ENCODE measurements at places on chromosomes 12 and 14.
A peak's percentile ranks its signal among the peaks of the same experiment; 100 is the strongest.

DNA sequence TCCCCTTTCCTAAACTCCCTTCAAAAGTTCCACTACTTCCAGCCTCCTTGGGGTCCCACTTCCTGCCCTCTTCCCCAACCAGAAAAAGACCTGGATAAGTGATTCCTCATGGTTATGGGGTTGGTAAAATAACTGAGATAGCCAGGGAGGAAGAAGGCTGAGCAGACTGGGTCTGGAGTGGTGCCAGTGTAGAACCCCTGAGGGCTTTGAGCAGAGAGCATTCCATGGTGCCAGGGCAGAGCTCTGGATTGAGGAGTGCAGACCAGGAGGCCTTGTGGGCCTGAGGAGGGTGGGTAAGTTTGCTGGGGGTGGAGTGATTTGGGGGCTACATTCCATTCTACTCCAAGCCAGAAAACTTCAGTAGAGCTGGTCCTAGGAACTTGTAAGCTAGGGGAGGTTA, 9.5 kb upstream of the CISTR start:
- DNase-seq: no peak

GRCh38 chr12:1792406-1792805, 28.0 kb upstream of the LRTM2 start:
- DNase-seq: no peak

DNA sequence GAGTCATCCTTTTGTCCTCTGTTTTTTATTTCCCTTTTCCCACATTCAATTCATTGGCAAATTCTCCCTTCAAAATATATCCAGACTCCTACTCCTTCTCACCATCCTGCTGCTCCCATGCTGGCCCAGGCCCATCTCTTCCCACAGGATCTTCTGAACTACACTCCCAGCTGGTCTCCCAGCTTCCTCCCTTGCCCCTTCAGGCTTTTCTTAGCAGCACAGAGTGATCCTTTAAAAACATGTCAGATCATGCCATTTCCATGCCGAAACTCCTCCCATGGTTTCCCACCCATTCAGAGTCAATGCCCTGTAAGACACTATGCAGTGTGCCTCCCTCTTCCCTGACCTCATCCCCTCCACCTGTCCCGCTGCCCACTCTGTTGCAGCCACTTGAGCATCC, 2.4 kb upstream of the KRT84 start:
- no peak for DNase-seq

GRCh38 chr12:47488888-47489287, 216.9 kb downstream of the RPAP3 start:
- DNase-seq: no peak

- DNase-seq: peak; percentile 28
Observed at GRCh38 chr12:47717443-47718193, 7.7 kb downstream of the ENDOU start.

DNA sequence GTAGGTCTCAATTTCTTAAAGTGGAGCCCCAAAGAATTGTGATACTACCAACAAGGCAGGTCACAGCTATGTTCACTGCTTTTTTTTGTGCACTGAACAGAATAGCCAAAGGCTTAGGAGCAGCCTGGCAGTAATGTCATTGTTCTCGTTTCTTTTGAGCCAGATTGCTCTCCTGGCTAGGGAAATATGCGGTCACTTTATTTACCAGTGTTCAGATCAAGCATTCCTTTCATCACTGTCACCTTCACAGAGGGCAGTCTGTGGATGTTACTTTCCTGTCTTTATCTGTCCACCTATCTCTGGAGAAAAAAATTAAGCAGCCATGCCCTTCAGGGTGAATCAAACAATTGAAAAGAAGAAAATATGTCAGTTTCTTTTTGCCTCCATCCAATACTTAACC, 159.6 kb downstream of the BTG1 start:
- no peak for DNase-seq

GRCh38 chr14:47208434-47208833, 467.0 kb downstream of the MDGA2 start:
- DNase-seq: no peak

GRCh38 chr12:109923481-109924245, 23.6 kb downstream of the TCHP start:
- no peak for DNase-seq

GRCh38 chr12:16269946-16270345, 7.5 kb downstream of the SLC15A5 start:
- no peak for DNase-seq

DNA sequence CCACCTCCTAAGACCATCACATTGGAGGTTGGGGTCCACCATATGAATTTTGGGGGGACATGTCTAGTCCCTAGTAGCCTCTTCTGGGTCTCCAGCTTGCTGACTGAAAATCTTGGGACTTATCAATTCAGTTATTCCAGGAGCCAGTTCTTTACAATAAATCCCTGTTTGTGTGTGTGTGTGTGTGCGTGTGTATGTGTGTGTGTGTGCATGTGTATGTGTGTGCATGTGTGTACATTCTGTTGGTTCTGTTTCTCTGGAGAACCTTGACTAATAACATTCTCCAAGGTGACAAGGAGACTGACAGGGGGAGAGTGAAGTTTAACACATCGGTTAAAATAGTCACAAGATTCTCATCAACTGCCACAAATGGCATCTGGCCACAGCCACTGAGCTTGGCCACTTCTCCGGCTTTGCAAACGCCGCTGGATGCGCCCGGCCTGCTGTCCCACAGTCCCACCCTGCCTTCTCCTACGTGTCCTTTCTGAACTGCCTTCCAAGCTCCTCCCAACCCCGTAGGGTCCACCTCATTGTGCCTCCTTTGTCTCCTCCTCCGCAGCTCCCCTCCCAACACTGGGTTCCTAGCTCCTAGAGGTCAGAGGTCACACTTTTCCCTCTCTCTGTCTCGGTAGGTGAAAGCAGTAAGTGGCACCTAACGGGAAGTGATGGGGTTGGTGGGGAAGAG, 88.1 kb upstream of the DIO3 start:
- no peak for DNase-seq

DNA sequence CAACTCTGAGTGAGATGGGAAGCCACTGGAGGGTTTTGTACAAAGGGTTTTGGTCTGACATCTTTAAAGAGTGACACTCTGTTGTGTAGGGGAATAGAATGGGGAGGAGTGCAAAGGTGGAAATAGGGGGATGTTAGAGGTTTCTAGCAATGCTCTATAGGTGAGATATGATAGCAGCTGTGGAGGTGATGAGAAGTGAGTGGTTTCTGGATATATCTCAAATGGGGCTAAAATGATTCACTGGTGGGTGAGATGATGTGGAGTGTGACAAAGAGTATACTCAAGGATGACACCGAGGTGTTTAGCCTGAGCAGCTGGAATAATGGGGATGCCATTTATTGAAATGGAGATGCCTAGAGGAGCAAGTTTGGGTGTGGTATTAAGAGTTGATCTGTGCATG, 426.4 kb downstream of the PCNX1 start:
- DNase-seq: no peak

- no peak for DNase-seq
Observed at GRCh38 chr12:106774808-106775524, 484 bp downstream of the RIC8B start.

DNA sequence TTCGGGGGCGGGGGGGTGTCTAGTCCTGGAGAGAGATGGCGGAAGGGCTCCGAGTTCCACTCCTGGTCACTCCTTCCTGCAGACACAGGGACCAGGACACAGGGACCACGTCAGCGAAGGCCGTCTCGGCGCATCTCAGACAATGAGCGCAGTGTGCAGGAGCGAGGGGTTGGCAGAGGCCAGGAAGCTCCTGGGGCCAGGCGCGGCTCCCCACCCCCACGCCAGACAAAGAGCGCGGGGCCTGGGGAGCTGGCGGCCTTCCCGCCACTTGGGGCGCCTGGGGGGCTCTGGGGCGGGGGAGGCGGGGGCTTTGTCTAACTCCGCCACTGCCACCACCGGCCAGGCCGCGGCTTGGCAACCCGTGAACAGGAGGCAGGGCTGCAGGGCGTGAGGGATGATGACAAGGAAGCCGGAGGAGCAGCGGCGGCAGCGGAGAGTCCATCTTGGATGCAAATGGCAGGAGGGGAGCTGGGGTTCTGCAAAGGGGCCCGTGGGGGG, 2.2 kb downstream of the CDK2AP1 start:
- no peak for DNase-seq

- no peak for DNase-seq
Observed at GRCh38 chr12:115932066-115932465, 345.4 kb downstream of the MED13L start.

- no peak for DNase-seq
Observed at GRCh38 chr14:20609215-20610001, 18.2 kb upstream of the RNASE12 start.

DNA sequence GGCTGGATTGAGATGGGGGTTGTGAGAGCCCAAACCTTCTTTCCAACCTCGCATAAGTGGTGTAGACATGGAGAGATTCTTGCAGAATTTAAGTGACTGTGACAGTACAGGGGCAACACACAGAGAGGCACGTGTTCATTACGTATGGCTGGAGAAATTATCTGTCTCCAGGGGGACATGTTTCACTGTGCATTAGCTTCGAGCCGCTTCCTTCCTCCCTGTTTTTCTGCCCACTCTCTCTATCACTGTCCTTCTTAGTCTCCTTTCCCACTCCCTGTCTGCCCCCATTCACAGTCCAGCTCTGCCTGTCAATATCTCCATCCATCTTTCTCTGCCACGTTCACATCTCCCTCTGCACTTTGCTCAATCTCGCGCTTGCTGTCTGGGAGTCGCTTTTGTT, 11.5 kb upstream of the C14orf93 start:
- no peak for DNase-seq

DNA sequence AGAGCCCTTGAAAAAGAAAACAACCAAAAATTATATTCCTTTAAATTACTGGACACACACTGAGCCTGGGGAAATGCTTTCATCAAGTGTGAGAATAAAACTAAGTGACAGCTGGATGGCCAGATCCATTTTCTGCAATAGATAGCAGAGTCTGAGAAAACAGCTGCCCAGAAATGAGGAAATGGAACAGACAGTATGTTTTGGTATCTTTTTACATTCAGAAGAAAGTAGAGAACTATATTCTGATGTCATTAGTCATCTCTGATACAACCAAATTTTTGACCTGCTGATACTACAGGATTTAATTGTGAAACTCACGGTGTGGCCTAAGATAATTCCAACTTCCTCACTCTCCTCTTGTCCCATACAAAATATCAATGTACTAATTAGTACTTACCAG, 78.2 kb downstream of the HMGA2 start:
- DNase-seq: no peak

GRCh38 chr12:127556231-127556886, 710.6 kb upstream of the TMEM132C start:
- DNase-seq: no peak

- DNase-seq: peak; percentile 46
Observed at GRCh38 chr14:76784881-76785280, 23.6 kb downstream of the VASH1 start.

GRCh38 chr12:124621296-124621660, 53.9 kb upstream of the NCOR2 start:
- DNase-seq: no peak

- DNase-seq: no peak
Observed at GRCh38 chr14:47302121-47302520, 373.3 kb downstream of the MDGA2 start.

DNA sequence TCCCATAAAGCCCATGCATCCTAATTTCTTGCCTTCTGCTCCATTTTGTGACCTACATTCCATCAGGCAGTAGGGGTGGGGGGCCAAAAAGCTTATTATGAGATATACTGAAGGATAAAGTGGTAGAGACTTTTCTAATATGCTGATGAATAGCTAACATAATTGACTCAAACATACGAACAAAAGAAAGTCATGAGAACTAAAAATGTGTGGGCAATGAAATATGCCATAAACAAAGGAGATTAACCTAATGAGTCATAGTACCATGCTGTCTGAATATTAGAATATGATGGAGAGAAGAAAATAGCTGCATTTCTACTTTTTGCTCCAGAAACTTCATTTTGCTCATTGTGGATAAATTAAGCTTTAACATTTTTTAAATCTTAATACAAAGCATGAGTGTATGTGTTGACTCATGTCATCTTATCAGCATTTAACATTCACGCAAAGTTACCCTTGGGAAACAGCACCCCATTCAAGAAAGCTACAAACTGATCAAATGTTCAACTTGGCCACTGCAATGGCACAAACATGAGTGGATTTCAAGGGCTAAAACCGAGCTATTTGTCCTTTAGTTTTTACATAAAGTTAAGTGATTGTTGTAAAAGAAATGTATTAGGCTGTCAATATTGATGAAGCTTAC, 64.0 kb upstream of the DIO2 start:
- no peak for DNase-seq

DNA sequence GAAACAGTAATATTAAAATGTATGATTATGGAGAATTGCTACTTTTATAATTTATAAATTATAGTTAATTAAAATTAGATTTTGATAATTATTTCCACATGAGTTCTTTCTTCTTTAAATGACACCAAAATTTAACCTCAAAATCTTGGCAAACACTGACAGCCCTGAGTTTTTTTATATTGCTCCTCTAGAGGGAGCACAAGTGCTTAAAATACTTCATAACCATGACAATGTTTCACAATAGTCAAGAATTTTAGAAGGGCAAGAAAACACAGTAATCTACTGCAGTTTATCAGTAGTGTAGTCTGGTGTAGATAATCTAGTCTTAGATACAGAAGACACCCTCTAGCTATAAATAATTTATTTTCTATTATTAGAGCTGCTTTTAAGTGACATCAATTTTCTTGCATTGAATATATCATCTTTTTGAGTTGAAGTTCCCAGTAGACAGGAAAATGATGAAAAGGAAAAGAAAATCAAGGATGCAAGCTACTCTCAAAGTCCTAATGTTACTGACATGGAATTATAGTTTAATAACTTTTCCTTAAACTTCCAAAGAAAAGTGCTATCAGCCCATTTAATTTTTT, 14.3 kb upstream of the PTGER2 start:
- DNase-seq: no peak

DNA sequence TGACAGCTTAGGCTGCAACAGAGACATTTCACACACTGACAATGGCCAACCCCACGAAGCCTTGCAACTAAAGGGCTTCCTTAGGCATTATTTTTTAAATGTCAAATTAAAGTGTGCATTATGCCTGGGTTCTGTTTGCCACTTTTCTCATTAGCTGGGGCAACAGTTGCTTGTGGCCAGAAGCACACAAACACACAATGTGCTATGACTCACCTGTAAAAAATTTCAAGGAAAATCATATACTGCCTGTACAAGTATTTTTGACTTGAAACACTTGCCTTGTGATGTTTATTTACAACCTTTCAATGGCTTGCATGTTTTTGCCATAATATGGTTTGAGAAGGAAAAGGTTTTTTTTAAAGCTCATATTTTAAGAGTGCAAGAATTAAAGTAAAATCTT, 1.9 kb downstream of the NTN4 start:
- DNase-seq: no peak

- DNase-seq: no peak
Observed at GRCh38 chr12:99035803-99036202, 390.7 kb downstream of the APAF1 start.

GRCh38 chr14:58771016-58771415, 133.3 kb downstream of the DACT1 start:
- DNase-seq: no peak
